ENCODE measurements at places on chromosomes 3 and 15.

GRCh38 chr3:60423556-60423955 lies 827.7 kb downstream of the FHIT start:
- no peak for DNase-seq

- DNase-seq, result no peak
Measured at GRCh38 chr15:93929375-93930094, 301.8 kb upstream of the MCTP2 start.

GRCh38 chr3:114110439-114110838 lies 53.9 kb downstream of the QTRT2 start:
- no peak for DNase-seq

GRCh38 chr3:117545484-117545883 lies 835.9 kb downstream of the TUSC7 start:
- DNase-seq, result no peak

- no peak for DNase-seq
Measured at GRCh38 chr3:132872711-132873110, 150.5 kb upstream of the NPHP3 start.

- DNase-seq, result no peak
Measured at GRCh38 chr3:62161371-62161770, 212.0 kb downstream of the FEZF2 start.

- DNase-seq, result no peak
Measured at GRCh38 chr15:90479656-90480055, 50.1 kb upstream of the CRTC3 start.

DNA sequence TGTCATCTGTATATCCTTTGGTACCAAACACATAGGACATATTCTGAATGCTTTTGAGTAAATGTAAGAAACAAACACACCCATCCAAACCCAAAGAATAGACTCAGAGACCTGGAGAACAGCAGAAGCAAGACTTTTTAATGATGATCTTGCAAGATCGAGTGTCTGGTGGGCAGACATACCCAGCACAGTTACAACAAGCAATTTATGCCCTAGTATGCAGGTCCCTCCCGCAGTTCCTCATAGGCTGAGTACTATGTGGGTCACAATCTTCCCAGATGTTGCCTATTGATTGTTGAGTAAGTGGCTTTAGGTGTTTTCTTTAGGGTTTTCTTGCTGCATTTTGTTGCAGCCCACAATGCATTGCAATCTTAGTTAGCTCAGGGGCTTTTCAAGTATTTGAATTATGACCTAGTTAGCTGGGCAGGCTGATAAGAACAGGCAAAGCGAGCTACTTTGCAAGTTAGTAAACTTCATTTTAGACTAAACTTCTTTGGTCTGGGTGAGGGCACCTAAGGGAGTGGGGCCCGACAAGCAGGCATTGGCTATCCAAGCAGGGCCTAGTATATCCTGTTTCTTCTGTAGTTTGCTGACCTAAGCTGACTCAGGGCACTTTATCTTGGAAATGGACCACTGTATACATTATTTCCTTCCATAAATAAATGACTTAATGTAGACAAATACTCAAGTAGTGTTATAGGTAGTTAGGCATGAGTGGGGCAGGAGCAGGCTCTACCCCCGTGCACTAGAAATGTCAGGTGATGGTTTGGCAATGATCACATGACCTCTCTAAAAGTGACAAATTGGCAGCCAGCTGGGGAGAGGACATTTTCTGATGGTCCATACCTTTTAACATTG lies 87.3 kb upstream of the LIPC start:
- no peak for DNase-seq

- DNase-seq, result no peak
Measured at GRCh38 chr3:38368238-38368637, 21.7 kb downstream of the XYLB start.

DNA sequence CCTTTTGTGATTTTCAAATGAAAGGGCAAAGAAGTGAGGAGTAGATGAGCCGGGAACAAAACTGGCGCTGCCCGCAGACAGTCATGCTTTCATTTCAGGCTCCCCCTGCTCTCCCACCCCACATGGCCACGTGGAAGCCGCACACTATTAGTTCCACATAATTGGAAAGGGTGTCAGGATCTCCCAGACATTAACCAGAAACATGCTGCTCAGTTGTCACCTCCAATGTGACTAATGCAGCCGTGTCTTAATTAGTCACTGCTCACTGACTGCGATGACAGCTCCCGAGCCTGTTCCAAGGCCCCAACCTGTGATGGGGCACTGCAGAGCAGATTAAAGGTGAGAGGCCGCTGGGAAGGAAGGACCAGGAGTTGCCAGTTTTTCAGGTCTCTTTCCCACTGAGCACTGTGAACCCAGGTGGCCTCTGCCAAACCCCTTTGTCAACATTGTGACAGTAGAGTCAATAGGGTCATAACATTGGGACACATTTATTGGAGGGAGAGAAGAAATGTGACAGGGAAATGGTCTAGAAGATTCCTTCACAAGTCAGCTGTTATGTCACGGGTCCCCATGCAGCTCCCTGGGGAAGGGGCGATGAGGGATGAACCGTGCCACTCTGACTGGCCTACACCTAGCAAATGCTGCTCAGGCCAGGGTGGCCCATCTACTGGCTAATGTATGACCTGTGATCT lies 38.6 kb upstream of the SFMBT1 start:
- DNase-seq, result no peak

DNA sequence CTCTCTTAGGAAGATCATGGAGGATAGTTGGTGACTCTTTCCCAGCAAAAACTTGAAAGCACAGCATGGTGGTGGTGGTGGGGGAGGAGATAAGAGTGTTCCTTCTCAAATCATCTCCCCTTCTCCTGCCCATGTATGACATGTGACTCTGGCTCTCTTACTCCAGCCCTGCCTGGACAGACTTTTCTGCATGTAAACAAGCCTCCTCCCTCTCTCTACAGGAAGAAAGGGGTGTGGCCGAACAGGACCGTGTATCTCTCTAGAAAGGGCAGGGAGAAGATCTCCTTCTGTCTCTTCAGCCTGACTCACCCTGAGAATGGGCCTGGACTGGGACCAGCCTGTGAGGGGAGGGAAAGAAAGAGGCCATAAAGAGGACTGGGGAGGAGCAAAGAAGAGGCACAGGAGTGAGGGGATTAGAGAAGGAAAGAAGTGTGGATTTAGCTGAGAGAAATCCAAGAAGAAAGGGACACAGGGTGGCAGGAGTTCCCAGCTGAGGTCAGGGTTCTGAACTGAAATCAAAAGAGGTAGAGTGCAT lies 1.5 kb downstream of the CELF6 start:
- no peak for DNase-seq

GRCh38 chr3:61227799-61228198 lies 23.5 kb downstream of the FHIT start:
- no peak for DNase-seq

DNA sequence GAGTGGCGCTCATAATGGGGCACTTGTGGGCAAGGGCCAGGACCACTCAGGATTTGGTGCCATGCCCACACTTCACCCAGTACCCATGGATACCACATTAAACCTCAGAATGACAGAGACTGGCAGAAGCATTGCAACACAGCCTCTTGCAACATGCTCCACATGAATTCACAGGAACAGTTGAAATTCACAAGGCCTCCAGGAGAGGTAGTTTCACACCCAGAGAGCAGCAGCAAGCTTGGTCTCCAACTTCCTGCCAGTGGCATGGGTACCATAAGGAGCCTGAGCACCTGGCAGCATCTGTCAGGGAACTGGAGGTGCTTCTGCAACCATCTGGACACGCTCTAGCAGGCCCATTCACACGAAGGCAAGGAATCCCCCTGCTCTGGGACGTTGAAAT lies 101.0 kb downstream of the OSBPL10 start:
- no peak for DNase-seq

- no peak for DNase-seq
Measured at GRCh38 chr15:61992518-61992917, 67.7 kb downstream of the VPS13C start.

DNA sequence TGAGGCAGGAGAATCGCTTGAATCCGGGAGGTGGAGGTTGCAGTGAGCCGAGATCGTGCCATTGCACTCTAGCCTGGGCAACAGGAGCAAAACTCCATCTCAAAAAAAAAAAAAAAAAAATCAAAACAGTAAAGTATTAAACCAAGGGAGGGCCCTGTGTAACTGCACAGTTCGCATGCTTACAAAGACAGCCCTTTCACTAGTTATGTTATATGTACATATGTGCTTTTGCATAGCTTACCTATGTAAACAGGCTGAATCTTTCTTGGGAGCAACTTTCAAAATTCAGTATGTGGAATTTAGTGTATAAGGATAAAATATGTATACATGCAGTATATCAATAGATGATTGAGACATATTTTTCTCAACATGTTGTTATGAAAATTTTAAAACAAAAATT lies 16.1 kb upstream of the SLMAP start:
- no peak for DNase-seq

- DNase-seq, result no peak
Measured at GRCh38 chr3:122784436-122784835, 9.2 kb downstream of the HSPBAP1 start.

GRCh38 chr15:39592500-39592899 lies 11.6 kb downstream of the THBS1 start:
- no peak for DNase-seq

DNA sequence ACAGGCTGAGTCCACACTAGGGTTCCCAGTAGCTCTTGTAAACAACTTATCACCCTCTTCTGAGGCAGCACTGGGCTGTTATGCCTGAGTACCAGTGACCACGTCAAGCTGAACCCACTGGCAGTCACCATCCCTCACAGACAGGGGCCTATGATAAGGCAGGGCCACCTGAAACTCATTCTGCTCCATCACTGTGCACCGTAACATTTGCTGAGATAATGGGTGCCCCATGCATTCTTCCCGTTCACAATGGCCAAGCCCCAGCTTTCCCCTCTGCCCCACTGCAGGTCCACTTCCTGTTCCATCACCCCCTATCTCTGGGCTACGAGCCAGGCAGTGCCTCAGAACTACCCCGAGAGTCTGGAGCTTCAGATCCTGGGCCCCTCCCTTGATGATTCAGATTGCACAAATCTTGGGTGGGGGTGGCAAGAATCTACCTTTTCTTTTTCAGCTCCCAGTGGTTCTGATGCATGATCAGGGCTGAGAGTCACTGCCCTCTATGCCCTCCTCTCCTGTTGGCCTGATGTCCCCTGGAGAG lies 158.0 kb downstream of the RAB11A start:
- no peak for DNase-seq
